ENCODE measurements at places on chromosomes 5 and 9. TPM values are rescaled to one million over a fixed set of nuclear protein-coding genes. Genes with fewer than 3 reads are reported as not detected.

Gene TEX48
- total RNA-seq: not detected

- ATAC-seq: no peak
Observed at GRCh38 chr5:160792732-160793529, 59.1 kb downstream of the ATP10B start.

DNA sequence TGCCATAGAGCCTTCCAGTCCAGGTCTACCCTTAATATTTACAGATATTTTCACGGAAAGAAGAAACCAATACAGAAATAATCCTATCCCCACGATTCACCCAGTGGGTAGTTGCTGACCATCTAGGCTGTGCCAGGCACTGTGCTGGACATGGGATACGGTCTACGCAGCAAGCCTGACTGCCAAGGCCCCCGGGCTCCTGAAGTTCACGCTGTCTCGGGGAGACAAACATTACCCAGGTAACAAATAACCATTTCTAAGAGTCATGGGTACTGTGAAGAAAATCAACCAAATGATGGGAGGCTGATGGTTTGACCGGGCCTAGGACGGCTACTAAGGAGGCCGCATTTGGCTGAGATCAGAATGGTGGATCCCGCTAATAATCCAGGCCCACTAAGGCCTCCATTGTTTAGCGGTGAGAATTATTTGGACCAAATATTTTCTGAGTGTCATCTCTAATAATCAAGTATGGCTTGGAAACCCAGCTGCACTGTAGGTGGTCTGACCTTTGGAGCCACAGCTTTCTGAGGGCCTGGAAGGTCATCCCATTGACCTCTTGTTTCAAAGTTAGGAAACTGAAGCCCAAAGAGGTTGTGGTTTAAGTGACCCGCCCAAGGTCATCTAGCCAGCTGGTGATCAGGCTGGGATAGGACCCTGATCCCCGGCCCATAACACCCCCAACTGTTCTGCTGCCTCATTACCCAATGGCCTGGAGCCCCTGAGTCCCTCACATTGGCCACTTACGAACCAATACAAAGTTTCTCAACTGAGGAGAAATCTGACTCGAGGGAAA lies 82.4 kb downstream of the AK8 start:
- ATAC-seq: no peak

Gene IFNA13
- not detected for total RNA-seq

DNA sequence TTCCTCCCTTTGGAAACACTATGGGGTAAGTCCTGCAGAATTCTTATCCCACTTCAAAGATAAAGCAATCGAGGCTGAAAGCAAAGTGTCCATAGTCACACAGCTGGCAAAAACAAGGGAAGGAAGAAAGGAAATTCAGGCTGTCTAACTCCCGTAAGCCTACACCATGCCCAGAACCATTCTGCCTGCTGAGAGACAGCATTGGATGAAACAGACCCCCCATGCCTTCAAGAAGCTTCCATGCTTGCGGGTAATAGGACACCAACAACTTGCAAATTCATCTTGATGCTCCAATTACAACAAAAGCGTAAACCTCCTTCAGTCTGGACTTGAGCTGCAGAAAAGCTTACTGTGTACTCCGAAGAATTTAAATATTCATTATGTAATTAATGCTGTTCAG lies 181.1 kb upstream of the WWC1 start:
- no peak for ATAC-seq

DNA sequence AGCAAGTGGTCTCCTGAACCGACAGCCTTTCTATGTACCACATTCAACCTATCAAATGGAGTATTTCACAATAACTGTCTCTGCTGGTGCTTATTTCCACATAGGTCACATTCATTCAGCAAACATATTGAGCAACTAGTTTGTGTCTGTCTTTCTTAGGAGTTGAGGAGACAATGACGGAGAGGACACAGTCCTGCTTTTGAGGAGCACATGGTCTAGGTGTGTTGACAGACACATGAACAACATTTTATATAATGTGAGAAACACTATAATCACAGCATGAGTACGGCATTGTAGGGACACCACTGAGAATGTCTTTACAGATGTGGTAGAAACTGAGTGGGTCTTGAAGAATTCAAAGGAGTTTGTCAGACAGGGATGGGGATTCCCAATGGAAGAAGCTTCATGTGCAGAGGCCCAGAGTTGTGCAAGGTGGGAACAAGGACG lies 28.5 kb downstream of the NFIL3 start:
- ATAC-seq: no peak

Gene SLC6A18
- not detected for total RNA-seq

Gene F2RL2
- 6.0 TPM for total RNA-seq

Gene PCDHGA5
- total RNA-seq: 5.9 TPM

Data from gastroesophageal sphincter (tissue), 4 donors.